ENCODE measurements at places on chromosomes 6 and 20. TPM values are rescaled to one million over a fixed set of nuclear protein-coding genes. Genes with fewer than 3 reads are reported as not detected.

Gene SLC35A1
- 21.2 TPM for total RNA-seq

Gene PIM1
- 135 TPM for total RNA-seq

Gene TAGAP
- 1.4 TPM for total RNA-seq

Gene PI3
- not detected for total RNA-seq

GRCh38 chr6:70380771-70381416, 32.4 kb upstream of the FAM135A start:
- no peak for DNase-seq
- H3K4me3 ChIP-seq, result no peak overlapping the region

GRCh38 chr20:47859278-47859677, 74.0 kb upstream of the SULF2 start:
- no peak overlapping the region for H3K27ac ChIP-seq
- H3K36me3 ChIP-seq, result no peaks in the 10 kb centered on the region
- no peak overlapping the region for H3K4me3 ChIP-seq
- DNase-seq, result no peak

DNA sequence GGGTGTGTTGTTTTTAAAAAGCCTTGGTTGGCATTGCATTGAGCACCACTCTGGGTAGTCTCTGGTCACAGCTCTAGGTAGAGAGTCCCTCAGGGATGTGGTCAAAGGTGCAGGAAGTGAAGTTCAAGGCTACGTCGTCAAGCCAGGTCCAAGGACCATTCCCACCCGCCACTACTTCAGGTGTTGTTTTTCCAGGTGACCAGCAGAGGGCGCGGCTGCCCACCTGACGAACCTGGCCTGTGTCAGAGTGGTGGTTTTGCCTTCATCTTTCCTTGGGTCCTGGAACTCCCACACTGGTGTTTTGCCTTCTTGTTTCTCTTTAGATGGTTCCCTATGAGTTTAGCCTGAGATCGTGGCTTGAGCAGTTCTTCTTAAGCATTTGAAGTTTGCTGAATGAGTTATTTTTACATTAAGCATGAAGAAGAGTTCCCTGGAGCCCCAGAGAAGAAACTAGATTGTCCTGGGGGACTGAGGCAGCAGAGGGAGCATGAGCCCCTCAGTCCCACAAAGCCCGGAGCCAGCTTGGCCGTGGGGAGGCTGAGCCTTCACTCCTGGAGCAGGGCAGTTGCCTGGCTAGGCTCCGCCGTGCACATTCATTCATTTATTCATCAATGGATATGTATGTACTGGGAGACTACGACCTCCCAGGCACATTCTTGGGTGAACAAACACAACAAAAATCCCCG, 5.6 kb upstream of the PHACTR3 start:
- no peak for DNase-seq
- H3K4me1 ChIP-seq, result no peaks in the 10 kb centered on the region
- H3K36me3 ChIP-seq, result no peaks in the 10 kb centered on the region
- H3K27ac ChIP-seq, result no peak overlapping the region
- no peaks in the 10 kb centered on the region for H3K27me3 ChIP-seq

DNA sequence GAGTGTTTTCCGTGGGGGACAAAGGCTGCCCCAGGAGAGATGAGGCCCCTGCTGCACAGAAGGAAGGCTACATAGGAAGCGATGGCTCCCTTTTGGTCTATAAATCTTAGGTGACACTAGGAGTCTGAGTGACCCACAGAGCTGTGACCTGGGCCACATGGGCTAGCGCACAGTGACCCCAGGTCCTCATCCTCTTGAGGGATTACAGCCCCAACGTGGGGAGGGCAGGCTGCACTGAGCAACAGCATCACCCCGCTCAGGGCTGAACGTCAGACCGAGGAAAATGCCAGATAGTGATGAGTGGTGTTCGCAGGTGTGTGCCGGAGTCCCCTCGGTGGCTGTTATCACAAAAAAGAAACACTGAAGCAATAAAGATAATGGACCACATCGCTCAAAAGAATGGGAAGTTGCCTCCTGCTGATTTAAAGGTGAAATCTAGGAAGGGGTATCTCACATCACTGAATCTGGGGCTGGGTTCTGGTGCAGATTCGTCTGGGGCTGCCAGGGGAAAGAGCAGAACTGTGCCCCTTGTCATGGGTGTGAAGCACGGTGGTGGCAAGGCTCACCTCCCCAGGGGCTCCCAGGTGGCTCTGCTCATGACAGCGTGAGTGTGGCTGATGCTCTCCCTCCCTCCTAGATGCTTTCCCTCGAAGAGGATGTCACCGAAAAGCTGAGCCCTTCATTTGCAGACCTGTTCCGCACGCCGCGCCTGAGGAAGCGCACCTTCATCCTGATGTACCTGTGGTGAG, 14.5 kb downstream of the SLC22A1 start:
- peaks cover 6% of the 10 kb centered on the region for H3K4me1 ChIP-seq
- H3K27me3 ChIP-seq, result no peaks in the 10 kb centered on the region
- H3K4me3 ChIP-seq, result no peak overlapping the region
- DNase-seq, result no peak
- H3K27ac ChIP-seq, result no peak overlapping the region

- no peaks in the 10 kb centered on the region for H3K27me3 ChIP-seq
- H3K4me3 ChIP-seq, result no peak overlapping the region
- peaks cover 1% of the 10 kb centered on the region for H3K4me1 ChIP-seq
- H3K36me3 ChIP-seq, result no peaks in the 10 kb centered on the region
- DNase-seq, result no peak
- H3K27ac ChIP-seq, result no peak overlapping the region
Observed at GRCh38 chr6:125611573-125612344, 137.7 kb upstream of the HEY2 start.

- no peaks in the 10 kb centered on the region for H3K27me3 ChIP-seq
- H3K4me3 ChIP-seq, result no peak overlapping the region
- peaks cover 3% of the 10 kb centered on the region for H3K4me1 ChIP-seq
- no peaks in the 10 kb centered on the region for H3K36me3 ChIP-seq
- H3K27ac ChIP-seq, result no peak overlapping the region
- DNase-seq, result no peak
Observed at GRCh38 chr6:167647737-167648470, 178.8 kb upstream of the AFDN start.

- H3K27me3 ChIP-seq, result no peaks in the 10 kb centered on the region
- H3K4me1 ChIP-seq, result peaks cover under 1% of the 10 kb centered on the region
- no peak overlapping the region for H3K27ac ChIP-seq
Observed at GRCh38 chr6:128363020-128363813, 157.2 kb downstream of the PTPRK start.

- no peaks in the 10 kb centered on the region for H3K27me3 ChIP-seq
- no peak for DNase-seq
- H3K4me1 ChIP-seq, result no peaks in the 10 kb centered on the region
- H3K4me3 ChIP-seq, result no peak overlapping the region
- H3K36me3 ChIP-seq, result no peaks in the 10 kb centered on the region
Observed at GRCh38 chr6:131532580-131533039, 40.4 kb upstream of the ARG1 start.

- no peaks in the 10 kb centered on the region for H3K36me3 ChIP-seq
- no peak for DNase-seq
- no peak overlapping the region for H3K27ac ChIP-seq
- no peaks in the 10 kb centered on the region for H3K27me3 ChIP-seq
- H3K4me1 ChIP-seq, result peaks cover 2% of the 10 kb centered on the region
Observed at GRCh38 chr6:22222469-22222868, 74.4 kb downstream of the PRL start.

- H3K4me3 ChIP-seq, result no peak overlapping the region
- H3K27me3 ChIP-seq, result no peaks in the 10 kb centered on the region
- no peak overlapping the region for H3K27ac ChIP-seq
- H3K4me1 ChIP-seq, result no peaks in the 10 kb centered on the region
- H3K36me3 ChIP-seq, result no peaks in the 10 kb centered on the region
Observed at GRCh38 chr20:15154070-15154469, 816.7 kb upstream of the FLRT3 start.

GRCh38 chr20:1964659-1965405, 29.0 kb downstream of the PDYN start:
- H3K4me3 ChIP-seq, result no peak overlapping the region
- no peaks in the 10 kb centered on the region for H3K4me1 ChIP-seq
- H3K27ac ChIP-seq, result no peak overlapping the region

- no peaks in the 10 kb centered on the region for H3K36me3 ChIP-seq
- peak overlapping the region; percentile 85 for H3K4me3 ChIP-seq
- no peaks in the 10 kb centered on the region for H3K27me3 ChIP-seq
- peak; percentile 57 for DNase-seq
- H3K27ac ChIP-seq, result peak overlapping the region; percentile 7
Observed at GRCh38 chr6:24666097-24666640, 530 bp downstream of the TDP2 start.

DNA sequence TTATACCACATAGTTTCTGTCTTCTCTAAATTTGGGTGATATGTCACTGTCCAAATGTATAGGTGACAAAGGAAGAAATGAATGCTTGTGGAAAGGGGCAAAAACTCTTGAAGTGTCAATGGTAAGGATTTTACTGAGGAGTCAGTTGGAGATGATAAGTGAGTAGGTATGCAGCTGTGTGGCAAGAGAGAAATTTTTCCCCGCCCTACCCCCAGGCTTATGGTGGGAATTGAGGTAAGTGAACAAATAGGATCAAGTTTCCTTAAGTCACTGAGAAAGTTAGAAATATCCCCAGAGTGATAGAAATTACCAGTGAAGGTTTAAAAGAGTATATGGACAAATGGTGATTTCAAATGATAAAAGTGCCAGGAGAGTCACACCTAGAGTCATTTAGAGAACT, 11.8 kb downstream of the DSE start:
- peaks cover 10% of the 10 kb centered on the region for H3K4me1 ChIP-seq
- H3K4me3 ChIP-seq, result no peak overlapping the region
- no peak overlapping the region for H3K27ac ChIP-seq

DNA sequence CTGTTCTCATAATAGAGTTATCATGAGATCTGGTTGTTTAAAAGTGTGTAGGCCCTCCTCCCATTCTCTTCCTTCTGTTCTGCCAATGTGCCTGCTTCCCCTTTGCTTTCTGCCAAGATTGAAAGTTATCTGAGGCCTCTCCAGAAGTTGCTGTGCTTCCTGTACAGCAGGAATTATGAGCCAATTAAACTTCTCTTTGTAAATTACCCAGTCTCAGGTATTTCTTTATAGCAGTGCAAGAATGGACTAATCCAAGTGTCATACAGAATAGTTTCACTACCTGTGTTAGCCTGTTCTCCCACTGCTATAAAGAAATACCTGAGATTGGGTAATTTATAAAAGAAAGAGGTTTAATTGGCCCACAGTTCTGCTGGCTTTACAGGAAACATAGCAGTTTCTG, 100.0 kb downstream of the CD24 start:
- H3K36me3 ChIP-seq, result no peaks in the 10 kb centered on the region
- no peak for DNase-seq
- no peaks in the 10 kb centered on the region for H3K27me3 ChIP-seq
- H3K27ac ChIP-seq, result no peak overlapping the region

DNA sequence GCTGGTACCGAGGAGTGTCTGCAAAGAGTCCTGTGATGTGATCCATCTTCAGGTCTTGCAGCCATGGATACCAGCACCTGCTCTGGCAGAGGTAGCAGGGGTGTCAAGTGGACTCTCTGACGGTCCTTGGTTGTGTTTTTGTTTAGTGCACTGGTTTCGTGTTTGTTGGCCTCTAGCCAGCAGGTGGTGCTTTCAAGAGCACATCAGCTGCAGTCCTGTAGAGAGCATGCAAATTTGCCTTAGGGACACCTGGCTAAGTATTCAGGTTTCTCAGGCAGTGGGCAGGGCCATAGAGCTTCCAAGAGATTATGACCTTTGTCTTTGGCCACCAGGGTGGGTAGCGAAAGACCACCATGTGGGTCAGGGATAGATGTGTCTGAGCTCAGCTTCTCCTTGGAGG, 14.5 kb upstream of the RGS17 start:
- no peaks in the 10 kb centered on the region for H3K4me1 ChIP-seq
- H3K27me3 ChIP-seq, result no peaks in the 10 kb centered on the region
- no peak overlapping the region for H3K27ac ChIP-seq
- no peaks in the 10 kb centered on the region for H3K36me3 ChIP-seq
- no peak for DNase-seq

DNA sequence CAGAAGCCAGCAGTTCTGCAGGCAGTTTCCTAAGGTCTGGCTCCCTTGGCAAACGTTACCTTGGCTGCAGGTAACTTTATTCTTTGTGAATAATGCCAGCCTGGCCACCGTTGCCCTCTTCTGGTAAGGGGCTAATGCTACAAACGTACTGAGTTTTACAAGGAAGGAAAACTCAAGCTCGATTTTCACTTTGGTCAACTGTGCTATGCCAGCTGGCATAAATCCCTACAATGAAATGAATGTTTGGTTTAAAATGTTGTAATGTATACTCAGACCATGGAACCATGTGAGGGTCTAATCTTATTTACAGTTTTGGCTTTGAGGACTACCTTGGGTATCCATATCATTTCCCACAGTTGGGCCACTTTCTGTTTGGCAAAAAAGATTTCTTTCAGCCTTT, 101.4 kb downstream of the SLX4IP start:
- H3K27ac ChIP-seq, result no peak overlapping the region
- H3K4me1 ChIP-seq, result peaks cover 3% of the 10 kb centered on the region
- DNase-seq, result no peak
- H3K27me3 ChIP-seq, result no peaks in the 10 kb centered on the region
- H3K4me3 ChIP-seq, result no peak overlapping the region

DNA sequence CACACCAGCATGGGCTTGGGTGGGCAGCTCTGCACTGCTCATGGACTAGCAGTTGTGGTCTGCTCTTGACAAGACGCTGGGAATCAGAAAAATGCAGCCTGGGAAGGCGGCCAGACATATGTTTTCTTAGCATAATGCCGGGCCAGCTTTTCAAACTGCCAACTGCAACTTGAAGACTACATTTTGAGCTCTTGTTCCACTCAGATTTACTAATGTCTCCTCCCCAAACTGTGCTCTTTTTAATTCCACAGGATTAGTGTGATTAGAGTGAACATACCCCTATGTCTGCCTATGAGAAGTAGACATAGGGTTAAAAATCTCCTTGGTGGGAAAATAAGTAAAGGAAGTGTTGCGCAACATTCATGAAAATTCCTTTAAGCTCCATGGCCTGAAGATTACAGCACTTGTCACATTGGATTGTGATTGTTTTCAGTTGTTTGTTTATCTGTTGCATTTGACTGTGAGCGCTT, 5.3 kb upstream of the FNDC1 start:
- H3K4me3 ChIP-seq, result no peak overlapping the region
- no peaks in the 10 kb centered on the region for H3K27me3 ChIP-seq
- H3K27ac ChIP-seq, result no peak overlapping the region
- no peaks in the 10 kb centered on the region for H3K36me3 ChIP-seq
- peaks cover 3% of the 10 kb centered on the region for H3K4me1 ChIP-seq

DNA sequence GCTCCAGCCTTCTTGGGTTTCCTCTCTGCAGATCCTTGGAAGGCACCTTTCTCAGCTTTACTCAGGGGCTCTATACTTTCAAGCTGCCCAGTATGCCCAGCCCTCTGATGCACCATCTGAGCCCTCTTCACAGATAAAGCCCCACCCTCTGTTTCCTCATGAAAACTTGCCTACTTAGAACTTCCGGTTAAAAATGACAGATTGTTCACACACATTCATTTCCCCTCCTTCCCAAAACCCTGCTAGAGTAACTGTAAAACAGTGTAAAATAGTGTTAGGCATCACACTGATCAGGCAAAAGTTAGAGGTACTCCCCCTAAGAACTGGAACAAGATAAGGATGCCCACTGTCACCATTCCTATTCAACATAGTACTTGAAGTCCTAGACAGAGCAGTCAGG, 14.0 kb upstream of the GCM1 start:
- no peak overlapping the region for H3K27ac ChIP-seq
- no peaks in the 10 kb centered on the region for H3K4me1 ChIP-seq
- DNase-seq, result no peak
- H3K36me3 ChIP-seq, result no peaks in the 10 kb centered on the region

- no peak overlapping the region for H3K27ac ChIP-seq
- H3K4me1 ChIP-seq, result peaks cover 3% of the 10 kb centered on the region
- no peaks in the 10 kb centered on the region for H3K27me3 ChIP-seq
- H3K36me3 ChIP-seq, result no peaks in the 10 kb centered on the region
Observed at GRCh38 chr6:109121411-109121810, 26.1 kb downstream of the CEP57L1 start.

GRCh38 chr20:62977613-62978560, 25.4 kb downstream of the SLC17A9 start:
- no peaks in the 10 kb centered on the region for H3K27me3 ChIP-seq
- H3K4me3 ChIP-seq, result no peak overlapping the region
- no peak overlapping the region for H3K27ac ChIP-seq

GRCh38 chr20:31652917-31653396, 15.2 kb downstream of the COX4I2 start:
- no peak overlapping the region for H3K27ac ChIP-seq
- no peak overlapping the region for H3K4me3 ChIP-seq
